ENCODE measurements at places on chromosomes 13 and 19. TPM values are rescaled to one million over a fixed set of nuclear protein-coding genes. Genes with fewer than 3 reads are reported as not detected.

Gene ANKRD24
- total RNA-seq: 0.28 TPM

Gene TMPRSS9
- 0.05 TPM for total RNA-seq

Gene PRTN3
- total RNA-seq: not detected

Gene COX6B2
- not detected for total RNA-seq

Gene PLEKHA4
- 1.7 TPM for total RNA-seq

Gene KLK15
- total RNA-seq: not detected

Gene C13orf46
- total RNA-seq: not detected

Gene CD37
- not detected for total RNA-seq

Gene ZNF20
- total RNA-seq: 2.9 TPM

Gene KASH5
- not detected for total RNA-seq

Gene RASIP1
- 3.0 TPM for total RNA-seq

Gene IGLON5
- total RNA-seq: not detected

Gene MTUS2
- total RNA-seq: under 0.01 TPM

Gene AKT2
- 51.4 TPM for total RNA-seq

Gene APOC1
- 10.5 TPM for total RNA-seq

Gene CBY2
- not detected for total RNA-seq

Data from airway epithelial cell (primary cell).